Kidney glomerular epithelial cell (primary cell): ENCODE measurements at places on chromosomes 16 and 17.

- no peak for DNase-seq
Measured at GRCh38 chr17:601244-601925, 113.3 kb downstream of the VPS53 start.

GRCh38 chr17:47615766-47616424 is 33.8 kb upstream of the KPNB1 start:
- DNase-seq: peak; percentile 67

DNA sequence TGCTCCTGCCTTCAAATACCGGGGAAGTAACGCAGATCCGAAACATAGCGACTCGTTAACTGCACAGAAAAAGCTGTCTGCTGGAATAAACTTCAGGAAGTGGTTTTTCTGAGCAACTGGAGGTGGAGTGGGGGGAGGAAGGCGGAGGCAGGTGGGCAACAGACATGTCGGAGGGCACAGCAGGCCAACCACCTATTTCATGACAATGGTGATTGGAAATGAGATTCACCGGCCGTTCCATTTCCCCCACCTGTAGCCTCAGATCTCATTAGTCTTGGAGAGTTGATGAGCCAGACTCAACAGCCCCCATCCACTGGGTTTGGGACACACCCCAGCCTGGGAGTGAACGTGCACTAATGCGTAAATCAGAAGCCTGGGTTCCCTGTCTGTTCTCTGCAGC is 7.7 kb upstream of the PECAM1 start:
- DNase-seq: no peak

DNA sequence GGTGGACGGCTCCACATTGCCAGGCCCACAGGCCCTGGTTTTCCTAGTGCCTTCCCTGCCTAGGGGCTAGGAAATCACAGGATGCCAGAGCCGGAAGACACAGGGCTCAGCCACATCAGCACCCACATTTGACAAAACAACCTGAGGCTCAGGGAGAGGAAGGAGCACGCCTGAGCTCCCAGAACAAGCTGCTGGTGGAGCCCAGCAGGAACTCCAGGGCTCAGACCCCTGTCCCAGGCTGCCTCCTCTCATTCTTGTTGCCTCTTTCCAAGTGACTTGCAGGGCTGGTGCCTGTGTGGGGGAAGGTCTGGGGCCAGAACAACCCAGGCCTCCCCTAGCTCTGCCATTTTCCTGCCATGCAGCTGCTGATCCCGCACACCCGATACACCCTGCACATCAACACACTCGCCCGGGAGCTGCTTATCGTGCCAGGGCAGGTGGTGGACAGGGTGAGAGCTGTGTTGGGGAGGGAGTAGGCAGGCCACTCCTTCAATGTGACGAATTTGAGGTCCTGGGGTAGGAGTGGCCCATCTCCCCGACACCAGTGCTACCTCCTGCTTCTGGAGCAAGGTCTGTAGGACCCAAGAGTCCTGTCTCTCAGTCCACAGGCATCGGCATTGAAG is 7.6 kb downstream of the ALOX15B start:
- no peak for DNase-seq

DNA sequence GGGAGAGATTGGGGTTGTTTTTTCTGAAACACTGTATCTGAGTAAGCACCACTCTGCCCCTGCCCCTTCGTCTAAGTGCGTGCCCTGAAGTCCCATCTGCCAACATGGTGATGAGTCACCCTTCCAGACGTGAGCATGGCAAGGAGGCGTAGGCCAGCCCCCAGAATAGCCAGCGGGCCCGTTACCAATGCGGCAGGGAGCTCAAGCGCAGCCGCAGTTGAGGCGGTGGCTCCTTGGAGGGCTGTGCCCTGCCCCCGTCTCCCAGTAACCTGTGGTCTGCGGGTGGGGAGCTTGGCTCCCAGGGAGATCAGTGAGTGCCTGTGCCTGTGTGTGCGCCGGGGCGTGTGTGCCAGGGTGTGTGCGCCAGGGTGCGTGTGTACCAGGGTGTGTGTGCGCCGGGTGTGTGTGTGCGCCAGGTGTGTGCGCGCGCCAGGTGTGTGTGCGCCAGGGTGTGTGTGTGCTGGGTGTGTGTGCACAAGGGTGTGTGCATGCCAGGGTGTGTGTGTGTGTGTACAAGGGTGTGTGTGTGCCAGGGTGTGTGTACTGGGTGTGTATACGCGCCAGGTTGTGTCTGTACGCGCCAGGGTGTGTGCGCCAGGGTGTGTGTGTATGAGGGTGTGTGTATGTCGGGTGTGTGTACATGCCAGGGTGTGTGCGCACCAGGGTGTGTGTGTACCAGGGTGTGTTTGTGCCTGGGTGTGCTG is 98.6 kb upstream of the CHMP6 start:
- DNase-seq: no peak

- DNase-seq: no peak
Measured at GRCh38 chr16:67663877-67664222, 2.7 kb downstream of the ENKD1 start.

- no peak for DNase-seq
Measured at GRCh38 chr17:17888371-17888770, 51.6 kb upstream of the SREBF1 start.

DNA sequence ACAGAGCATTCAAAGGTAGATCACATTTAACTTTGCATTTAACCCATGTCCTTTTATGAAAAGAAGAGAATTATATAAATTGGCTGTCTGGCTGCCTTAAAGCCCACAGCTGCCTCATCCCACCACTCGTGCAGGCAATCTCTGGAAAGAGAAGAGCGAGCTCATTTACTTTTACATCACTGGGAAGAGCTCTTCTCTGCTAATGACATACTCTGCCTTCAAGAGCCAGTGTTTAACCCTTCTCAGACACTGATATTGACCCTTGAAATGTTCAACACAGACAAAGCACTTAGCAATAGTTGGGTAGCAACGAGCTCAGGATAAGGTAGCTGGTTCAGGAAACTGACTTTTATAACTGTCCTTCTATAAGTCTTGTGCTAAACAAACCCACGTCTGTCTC is 6.8 kb downstream of the KRT38 start:
- no peak for DNase-seq

DNA sequence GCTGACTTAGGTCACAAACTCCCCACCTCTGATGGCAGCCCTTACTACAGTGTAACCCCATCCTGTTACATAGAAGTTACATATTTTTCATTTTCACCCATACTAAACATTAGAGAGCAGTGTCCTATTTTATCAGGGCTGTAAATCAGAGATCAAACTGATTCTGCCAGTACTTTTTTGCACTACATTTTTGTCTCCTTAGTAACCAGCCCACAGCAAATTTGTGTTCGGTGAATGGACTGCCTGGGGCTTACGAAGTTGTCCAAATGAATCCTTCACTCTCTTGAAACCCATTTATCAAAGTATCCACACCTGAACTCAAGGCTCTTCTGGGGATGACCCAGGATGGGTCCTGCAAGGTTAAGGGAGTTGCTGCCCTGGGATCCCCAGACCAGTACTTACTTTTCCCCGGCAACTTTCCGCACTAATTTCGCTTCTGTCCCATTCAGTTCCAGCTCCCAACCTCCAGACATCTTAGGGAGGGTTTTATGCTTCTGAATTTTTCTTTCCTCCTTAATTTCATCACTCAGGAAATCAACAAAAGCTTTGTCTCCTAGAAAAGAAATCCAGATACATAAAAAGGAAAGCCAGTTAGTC is 1.1 kb downstream of the C1QBP start:
- no peak for DNase-seq
